Peyer's patch (tissue), 4 donors: ENCODE measurements at places on chromosomes 7 and 10. TPM values are rescaled to one million over a fixed set of nuclear protein-coding genes. Genes with fewer than 3 reads are reported as not detected.

Gene FAM171A1
- 28.8 TPM for total RNA-seq

Gene CYP3A7
- not detected for total RNA-seq

Gene GRB10
- total RNA-seq = 32.1 TPM

Gene PDGFA
- 52.0 TPM for total RNA-seq

Gene ODAD2
- total RNA-seq = not detected

Gene CDK14
- 0.18 TPM for total RNA-seq

Gene LIPM
- total RNA-seq = not detected

Gene ALOX5
- total RNA-seq = 27.7 TPM

Gene H2BK1
- total RNA-seq = not detected

Gene LDB3
- total RNA-seq = 2.3 TPM

Gene CYP2E1
- not detected for total RNA-seq

Gene TLL2
- total RNA-seq = 0.27 TPM

Gene TMEM236
- 99.1 TPM for total RNA-seq

Gene ERVW-1
- total RNA-seq = not detected

Gene TFR2
- total RNA-seq = not detected

Gene MAT1A
- not detected for total RNA-seq

Gene STOX1
- 2.9 TPM for total RNA-seq

Gene ST8SIA6
- not detected for total RNA-seq

Gene SPDYE2B
- total RNA-seq = not detected

Gene CALN1
- total RNA-seq = 0.13 TPM

Gene KNDC1
- total RNA-seq = not detected

Gene ZMIZ2
- total RNA-seq = 34.9 TPM

Gene DENND2A
- total RNA-seq = 1.6 TPM

Gene EPHB6
- total RNA-seq = 19.0 TPM

Gene RAB19
- total RNA-seq = 7.4 TPM

Gene ELOVL3
- total RNA-seq = not detected

Gene TBL2
- 61.9 TPM for total RNA-seq

Gene ZNF365
- 0.83 TPM for total RNA-seq

Gene CPVL
- 9.8 TPM for total RNA-seq

Gene SFR1
- 5.1 TPM for total RNA-seq

Gene CPED1
- 4.4 TPM for total RNA-seq

Gene PLAU
- 2.9 TPM for total RNA-seq

Gene AOAH
- 33.3 TPM for total RNA-seq

Gene CCAR1
- total RNA-seq = 63.7 TPM

Gene FAM180A
- not detected for total RNA-seq

Gene SPDYE9
- not detected for total RNA-seq
